Stimulated activated CD4-positive, alpha-beta T cell treated with anti-CD3 and anti-CD28 coated beads, Interleukin-15, amount 100 ng/mL, for 1 hour (primary cell): ENCODE measurements at places on chromosomes 2 and 18.

- no peak for DNase-seq
Observed at GRCh38 chr2:219445220-219445640, 10.6 kb downstream of the SPEG start.

DNA sequence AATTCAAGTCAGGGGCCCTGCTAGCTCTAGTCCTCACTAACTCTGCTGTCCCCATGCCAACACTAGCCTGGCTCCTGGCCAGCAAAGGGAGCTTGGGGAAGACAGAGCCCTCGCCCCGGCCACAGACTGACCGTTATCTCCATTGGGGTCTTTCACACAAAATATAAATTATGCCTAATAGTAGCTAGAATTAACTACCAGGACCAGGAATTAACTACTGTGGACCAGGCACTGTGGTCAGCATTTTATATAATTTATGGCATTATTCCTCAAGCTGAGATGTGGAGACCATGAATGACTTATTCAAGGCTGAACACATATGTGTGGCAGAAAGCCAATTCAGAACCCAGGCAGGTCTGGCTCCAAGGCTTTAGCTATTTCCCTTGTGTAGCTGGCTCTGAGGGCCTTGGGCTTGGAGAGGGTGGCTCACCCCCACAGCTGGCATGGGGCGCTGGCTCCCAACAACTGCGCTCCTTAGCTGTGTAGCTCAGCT, 49.2 kb downstream of the CELF4 start:
- DNase-seq = no peak

- no peak for DNase-seq
Observed at GRCh38 chr2:229463841-229464346, 192.8 kb upstream of the PID1 start.

DNA sequence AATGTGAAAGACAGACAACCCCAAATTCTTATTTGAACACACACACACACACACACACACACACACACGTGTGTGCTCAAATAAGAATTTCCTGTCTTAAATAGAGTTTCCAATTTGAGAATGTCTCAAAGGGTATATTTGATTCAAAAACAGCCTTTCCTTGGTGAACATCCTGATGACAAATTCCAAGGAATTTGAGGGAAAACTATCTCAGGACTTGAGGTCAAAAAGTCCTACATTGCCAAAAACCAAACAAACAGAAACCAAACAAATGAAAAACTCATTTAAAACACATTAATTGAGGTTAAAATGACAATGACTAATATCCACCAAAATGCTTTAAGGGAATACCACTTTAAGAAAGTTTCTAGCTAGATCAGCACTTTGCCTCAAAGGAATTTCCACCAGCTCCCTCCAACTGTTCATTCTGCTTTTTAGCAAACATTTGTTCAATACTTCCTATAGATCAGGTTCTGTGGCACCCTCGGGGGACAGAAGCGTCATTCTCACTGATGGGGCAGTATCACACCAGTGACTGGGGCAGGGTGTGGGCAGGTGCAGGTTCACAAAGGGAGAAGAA, 232.1 kb upstream of the TRIB2 start:
- DNase-seq = no peak

DNA sequence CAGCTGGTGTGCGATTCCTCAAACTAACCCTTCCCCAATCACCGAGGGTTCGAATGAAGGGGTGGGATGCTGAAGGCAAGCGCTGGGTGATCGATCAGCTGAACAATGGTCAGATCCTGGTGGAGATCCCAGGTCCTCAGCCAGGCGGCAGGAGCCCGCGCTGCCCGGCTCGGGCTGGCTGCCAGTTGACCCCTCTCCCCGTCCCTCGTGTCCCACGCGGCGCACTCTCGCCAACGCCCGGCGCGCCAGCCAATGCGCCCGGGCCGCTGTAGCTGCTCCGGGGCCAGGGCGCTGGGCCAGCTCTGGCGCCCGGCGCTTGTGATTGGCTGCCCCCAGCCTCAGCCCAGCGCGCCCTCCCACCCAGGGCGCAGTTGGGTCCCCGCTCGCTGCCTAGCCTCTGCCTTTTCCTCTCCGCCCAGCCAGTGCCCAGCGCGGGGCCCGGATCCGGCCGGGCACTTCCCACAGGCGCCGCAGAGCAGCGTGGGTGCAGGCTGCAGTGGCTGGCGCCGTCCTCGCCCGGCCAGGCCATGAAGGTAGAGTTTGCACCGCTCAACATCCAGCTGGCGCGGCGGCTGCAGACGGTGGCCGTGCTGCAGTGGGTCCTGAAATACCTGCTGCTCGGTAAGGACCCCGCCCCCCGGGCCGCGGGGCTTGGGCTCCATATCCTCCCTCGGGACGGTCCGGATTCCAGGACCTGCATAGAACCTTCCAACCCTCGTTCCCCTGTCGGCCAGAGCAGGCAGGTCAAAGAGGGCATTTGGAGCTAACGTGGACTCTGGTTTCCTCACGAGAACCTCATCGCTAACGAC, at the start of gene MOGAT1:
TSS of gene MOGAT1 (plus strand) at position 400 of the 809 bp plus-strand sequence. CDS start at position 528, 128 bp downstream.
- DNase-seq = no peak
